Stimulated activated CD8-positive, alpha-beta memory T cell treated with anti-CD3 and anti-CD28 coated beads, Interleukin-2, amount 100 ng/mL, for 1 hour (primary cell): ENCODE measurements at places on chromosomes 7 and 10.

- DNase-seq, result no peak
Measured at GRCh38 chr7:147245274-147245673, 1128.7 kb downstream of the CNTNAP2 start.

- no peak for DNase-seq
Measured at GRCh38 chr7:9608560-9608959, 1175.2 kb downstream of the NXPH1 start.

DNA sequence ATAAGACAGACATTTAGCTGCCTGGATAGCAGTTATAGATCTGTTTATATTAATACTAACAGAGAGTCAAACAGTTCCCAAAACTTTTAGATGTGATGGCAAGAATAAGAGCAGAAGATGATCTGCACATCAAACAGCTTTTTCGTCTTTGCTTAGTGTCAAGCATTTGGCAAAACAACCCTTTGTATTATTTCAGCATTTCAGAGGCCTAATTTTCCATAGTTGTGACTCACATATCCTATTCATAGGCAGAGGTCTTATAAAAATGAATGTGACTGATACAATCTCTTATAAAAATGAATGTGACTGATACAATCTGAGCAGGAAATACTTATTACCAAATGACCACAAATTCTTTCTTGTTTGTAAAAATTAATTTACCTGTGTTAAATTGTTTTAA is 71.2 kb downstream of the LRRTM3 start:
- no peak for DNase-seq

DNA sequence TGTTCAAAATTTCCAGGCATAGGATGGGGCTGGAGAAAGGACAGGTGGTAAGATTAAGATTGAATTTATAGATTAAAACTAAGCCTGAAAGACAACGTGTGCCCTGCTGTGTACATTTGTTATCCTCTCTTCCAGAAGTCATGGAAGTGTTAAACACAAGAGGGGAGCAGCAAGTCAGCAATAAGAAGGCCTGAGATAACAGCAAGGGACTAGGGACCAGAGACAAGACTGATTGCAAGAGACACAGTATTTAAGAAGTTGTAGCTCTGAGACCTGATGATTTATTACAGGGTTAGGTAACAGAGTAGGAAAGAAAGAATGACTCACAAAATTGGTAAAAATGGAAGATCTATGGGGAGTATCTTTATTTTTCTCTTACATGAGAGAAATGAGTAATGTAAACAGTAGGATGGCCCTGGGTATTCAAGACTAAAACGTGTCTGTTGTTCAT is 55.7 kb upstream of the COL1A2 start:
- no peak for DNase-seq

- no peak for DNase-seq
Measured at GRCh38 chr7:152865461-152865860, 105.9 kb downstream of the ACTR3B start.

DNA sequence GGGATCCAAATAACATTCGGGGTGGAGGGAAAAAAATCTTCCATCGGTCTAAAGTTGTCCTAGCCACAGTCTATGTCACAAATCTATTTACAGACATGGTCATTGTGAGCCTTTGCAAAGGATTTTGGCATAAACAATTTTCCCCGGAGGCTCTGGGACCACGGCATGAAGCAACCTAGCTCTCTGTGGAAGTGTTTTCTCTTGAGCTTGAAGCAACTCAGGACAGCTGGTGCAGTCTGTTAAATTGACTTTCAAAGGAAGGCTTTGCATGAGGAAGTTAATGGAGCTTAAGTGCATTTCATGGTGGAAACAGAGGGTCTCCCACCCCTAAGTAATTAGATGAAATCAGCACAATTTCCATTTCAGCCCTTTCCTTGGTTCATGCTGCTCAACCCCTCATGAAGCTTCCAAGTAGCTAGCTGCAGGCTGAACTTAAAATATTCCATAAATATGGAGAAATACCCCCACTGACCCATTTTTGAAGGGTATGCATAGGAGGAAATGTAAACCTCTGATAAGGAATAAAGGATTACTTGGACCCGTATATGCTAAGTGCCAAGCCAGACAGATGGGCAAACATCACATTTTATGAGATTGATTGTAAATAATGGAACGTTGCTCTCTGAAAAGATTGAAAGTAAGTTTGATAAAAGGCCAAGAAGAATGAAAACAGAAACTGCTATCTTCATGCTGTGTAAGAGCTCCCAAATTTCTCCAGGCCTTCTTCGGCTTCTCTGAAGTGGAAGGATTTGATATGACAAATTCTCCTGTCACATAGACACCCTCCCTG is 39.9 kb downstream of the CCDC3 start:
- no peak for DNase-seq

DNA sequence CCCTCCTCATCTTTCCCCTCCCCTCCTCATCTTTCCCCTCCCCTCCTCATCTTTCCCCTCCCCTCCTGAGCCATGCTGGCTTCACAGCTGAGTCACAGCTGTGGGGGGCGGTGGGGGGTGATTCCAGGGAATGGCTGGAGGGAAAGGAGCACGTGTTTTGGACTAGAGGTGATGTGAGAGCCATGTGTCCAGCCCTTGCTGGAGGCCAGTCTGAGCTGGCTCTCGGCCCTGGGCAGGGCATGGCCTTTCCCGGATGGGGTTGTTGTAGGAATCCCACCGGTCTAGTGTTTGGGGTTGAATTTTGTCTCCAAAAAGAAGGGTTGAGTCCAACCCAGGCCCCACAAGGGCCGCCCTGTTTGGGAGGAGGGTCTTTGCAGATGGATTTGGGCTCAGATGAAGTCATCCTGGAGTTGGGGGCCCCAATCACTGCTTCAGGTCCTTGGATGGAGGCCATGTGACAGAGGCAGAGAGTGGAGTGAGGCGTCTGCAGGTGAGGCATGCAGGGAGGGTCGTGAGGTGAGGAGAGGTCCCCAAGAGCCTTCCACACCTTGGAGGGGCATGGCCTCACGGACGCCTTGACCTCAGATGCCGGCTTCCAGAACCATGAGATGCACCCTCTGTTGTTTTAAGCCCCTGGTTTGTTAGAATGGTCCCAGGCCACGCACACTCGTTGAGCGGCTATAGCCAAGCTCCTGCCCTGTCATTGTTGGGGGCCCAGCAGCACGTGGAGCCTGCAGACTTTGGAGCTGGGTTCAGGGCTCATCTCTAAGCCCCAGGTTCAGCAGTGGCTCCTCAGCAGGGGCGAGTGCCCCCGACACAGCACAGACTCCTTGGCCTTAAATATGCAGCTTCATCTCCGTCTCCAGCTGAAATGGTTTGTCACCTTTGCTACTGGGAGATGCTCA is 101.6 kb downstream of the DNAJB6 start:
- DNase-seq, result no peak

GRCh38 chr10:25804505-25804904 is 129.5 kb upstream of the MYO3A start:
- no peak for DNase-seq

GRCh38 chr7:113452245-113452644 is 333.9 kb upstream of the SMIM30 start:
- DNase-seq, result no peak

DNA sequence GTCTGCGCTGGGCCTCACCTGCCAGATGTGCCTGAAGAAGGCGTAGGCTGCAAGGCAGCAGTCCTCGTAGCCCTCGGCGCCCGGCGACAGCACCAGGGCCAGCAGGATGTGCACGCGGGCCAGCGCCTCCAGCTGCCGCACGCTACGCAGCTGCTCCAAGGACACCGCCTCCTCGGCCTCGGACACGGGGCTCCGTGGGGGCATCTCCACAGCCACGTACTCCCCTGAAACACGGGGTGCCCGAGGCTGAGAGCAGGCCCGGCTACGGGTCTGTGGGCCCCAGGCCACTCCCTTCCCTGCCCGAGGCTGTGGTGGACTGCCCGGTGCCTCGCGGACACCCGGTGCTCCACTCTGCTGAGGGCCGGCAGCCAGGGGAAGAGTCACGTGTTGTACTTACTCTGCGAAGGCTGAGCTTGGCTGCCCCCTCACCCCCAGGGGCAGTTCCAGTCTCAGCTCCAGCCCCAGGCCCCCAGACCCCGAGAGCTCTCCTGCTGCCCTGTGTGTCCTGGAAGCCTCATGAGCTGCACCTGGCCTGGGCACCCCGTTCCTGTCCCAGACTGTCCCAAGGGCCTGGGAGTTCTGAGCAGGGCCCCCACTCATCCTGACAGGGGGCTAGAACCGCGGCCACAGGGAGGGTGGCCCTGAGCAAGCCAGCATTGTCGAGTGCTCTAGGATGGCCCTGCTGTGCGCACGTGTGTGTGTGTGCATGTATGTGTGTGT is 62.8 kb downstream of the CFAP46 start:
- no peak for DNase-seq
